ENCODE measurements at places on chromosomes 16 and 17.
A peak's percentile ranks its signal among the peaks of the same experiment; 100 is the strongest.

GRCh38 chr16:81891736-81892364 is 112.8 kb downstream of the PLCG2 start:
- DNase-seq, result no peak

- no peak for DNase-seq
These were observed 28.1 kb upstream of the NOL11 start for GRCh38 chr17:67689534-67690177.

GRCh38 chr17:75518201-75518600 is 1.9 kb downstream of the TSEN54 start:
- no peak for DNase-seq

- DNase-seq, result no peak
These were observed 353.1 kb upstream of the MON1B start for GRCh38 chr16:76837872-76838271.

DNA sequence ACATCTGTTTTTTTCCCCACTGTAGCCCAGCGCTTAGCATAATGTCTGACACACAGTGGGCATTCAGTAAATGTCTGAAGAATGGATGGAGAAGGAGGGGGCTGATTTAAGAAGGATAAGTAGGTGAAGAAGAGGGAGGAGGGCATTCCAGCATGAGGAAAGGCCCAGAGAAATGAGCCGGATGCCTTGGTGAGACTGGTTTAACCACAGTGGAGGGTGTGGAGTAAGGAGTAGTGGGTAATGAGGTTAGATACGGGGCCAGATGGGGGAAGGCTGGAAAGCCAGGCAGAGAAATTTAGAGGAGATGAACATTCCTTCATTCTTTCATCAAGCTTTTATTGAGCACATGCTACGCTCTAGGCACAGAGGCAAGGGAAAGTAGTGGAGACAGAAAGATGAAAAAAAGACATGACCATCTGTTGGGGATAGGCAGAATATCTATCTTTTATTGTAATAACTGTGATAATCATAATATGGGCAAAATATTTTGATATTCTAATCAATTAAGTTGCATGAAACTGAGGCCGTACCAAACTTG is 43.7 kb upstream of the NFAT5 start:
- no peak for DNase-seq

DNA sequence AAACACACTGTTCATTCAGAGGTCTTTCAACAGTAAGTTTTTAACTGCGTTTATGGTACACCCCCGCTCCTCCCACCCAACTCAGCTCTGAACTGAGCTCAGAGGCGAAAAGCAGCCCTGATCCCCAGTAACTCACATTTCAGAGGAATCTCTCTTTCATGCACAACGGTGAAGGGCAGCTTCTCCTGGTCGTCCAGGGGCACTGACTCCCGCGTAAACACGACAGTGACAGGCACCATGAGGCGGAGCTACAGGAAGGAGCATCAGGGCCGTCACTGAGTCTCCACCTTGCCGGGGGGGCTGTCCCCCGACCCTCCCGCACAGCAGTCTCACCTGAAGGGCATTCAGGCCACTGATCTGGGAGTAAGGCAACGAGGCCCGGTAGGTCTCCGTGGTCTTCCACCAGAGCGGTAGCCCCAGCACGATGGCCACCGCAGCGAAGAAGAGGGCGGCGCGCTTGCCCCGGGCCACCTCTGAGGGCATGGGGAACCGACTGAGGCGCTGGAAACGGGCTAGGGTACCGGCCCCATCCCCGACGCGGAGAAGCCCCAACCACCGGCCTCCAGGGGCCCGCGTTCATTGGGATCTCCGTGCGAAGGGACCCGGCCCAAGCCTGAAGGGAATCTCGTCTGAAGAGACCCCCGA is 486 bp downstream of the PIGS start:
- DNase-seq, result peak; percentile 23

Data from gastrocnemius medialis (tissue), 4 donors.